ENCODE measurements at places on chromosomes 16 and 17. TPM values are rescaled to one million over a fixed set of nuclear protein-coding genes. Genes with fewer than 3 reads are reported as not detected.

CTRB2 gene
- not detected for total RNA-seq

SPAG5 gene
- 84.2 TPM for total RNA-seq

GSDMA gene
- total RNA-seq, result not detected

GNAO1 gene
- total RNA-seq, result under 0.01 TPM

ABCC6 gene
- 0.65 TPM for total RNA-seq

NOXO1 gene
- not detected for total RNA-seq

PIMREG gene
- 7.2 TPM for total RNA-seq

TBC1D3E gene
- total RNA-seq, result 2.9 TPM

FAM171A2 gene
- total RNA-seq, result 17.0 TPM

GCGR gene
- not detected for total RNA-seq

YBX2 gene
- 0.16 TPM for total RNA-seq

SEC14L1 gene
- 53.4 TPM for total RNA-seq

PYDC1 gene
- not detected for total RNA-seq

MRPL28 gene
- 173 TPM for total RNA-seq

CCL4 gene
- not detected for total RNA-seq

HES7 gene
- total RNA-seq, result under 0.01 TPM

ZFP90 gene
- 26.2 TPM for total RNA-seq

POLR3K gene
- total RNA-seq, result 10.8 TPM

MYLK3 gene
- 0.13 TPM for total RNA-seq

KRTAP9-4 gene
- not detected for total RNA-seq

SCN4A gene
- total RNA-seq, result under 0.01 TPM

REXO5 gene
- total RNA-seq, result 4.9 TPM

ITGAL gene
- not detected for total RNA-seq

ORC6 gene
- 2.8 TPM for total RNA-seq

IST1 gene
- total RNA-seq, result 93.4 TPM

VMO1 gene
- not detected for total RNA-seq

PLEKHH3 gene
- total RNA-seq, result 15.8 TPM

CEP295NL gene
- 0.16 TPM for total RNA-seq

ABCC3 gene
- total RNA-seq, result 61.5 TPM

CDRT15 gene
- total RNA-seq, result not detected

ABCC11 gene
- total RNA-seq, result 0.13 TPM

LPO gene
- total RNA-seq, result not detected

ASPA gene
- not detected for total RNA-seq

ZNF469 gene
- total RNA-seq, result 8.5 TPM

EME1 gene
- total RNA-seq, result 8.1 TPM

TMEM94 gene
- 74.8 TPM for total RNA-seq

POLG2 gene
- total RNA-seq, result 3.2 TPM

SDF2 gene
- 51.3 TPM for total RNA-seq

KRT15 gene
- 2.8 TPM for total RNA-seq

SPSB3 gene
- 37.5 TPM for total RNA-seq

TRPV2 gene
- 36.8 TPM for total RNA-seq

KRTAP4-8 gene
- total RNA-seq, result not detected

CMTM4 gene
- total RNA-seq, result 17.3 TPM

PRSS33 gene
- not detected for total RNA-seq

RIPOR1 gene
- 53.9 TPM for total RNA-seq

KRTAP4-4 gene
- total RNA-seq, result not detected

PRR29 gene
- total RNA-seq, result 0.38 TPM

DOC2A gene
- 0.76 TPM for total RNA-seq

PPP1R9B gene
- 32.2 TPM for total RNA-seq

BAIAP3 gene
- total RNA-seq, result 1.5 TPM

UBN1 gene
- 26.9 TPM for total RNA-seq

All from mesangial cell (primary cell).